Pulmonary artery endothelial cell (primary cell): ENCODE measurements at places on chromosomes 3 and 15. TPM values are rescaled to one million over a fixed set of nuclear protein-coding genes. Genes with fewer than 3 reads are reported as not detected.

DNA sequence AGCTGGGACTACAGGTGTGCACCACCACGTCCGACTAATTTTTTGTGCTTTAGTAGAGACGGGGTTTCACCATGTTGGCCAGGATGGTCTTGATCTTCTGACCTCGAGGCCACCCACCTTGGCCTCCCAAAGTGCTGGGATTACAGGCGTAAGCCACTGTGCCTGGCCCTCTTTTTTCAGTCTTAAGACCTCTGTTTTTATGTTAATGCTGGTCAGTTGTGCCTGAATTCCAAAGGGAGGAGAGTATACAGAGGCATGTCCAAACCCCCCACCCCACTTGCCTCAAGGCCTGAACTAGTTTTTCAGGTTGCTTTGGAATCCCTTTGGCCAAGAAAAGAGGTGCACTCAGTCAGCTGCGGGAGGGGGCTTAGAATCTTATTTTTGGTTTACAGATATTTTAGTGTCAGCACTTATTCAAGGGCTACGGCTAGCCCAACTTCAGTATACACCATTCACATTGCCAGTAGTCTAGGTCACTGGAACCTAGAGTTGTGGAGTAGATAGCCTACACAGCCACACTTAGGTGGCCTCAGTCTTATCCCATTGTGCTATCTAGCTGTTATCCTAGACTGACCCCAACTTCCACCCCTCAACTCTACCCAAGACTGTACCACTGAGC lies 128.0 kb upstream of the TPM1 start:
- DNase-seq, result no peak

OR5K4 gene
- not detected in 2 replicates for total RNA-seq

GPR87 gene
- 0.07 TPM in 1 of 2 replicates, not detected in the other for total RNA-seq

DNA sequence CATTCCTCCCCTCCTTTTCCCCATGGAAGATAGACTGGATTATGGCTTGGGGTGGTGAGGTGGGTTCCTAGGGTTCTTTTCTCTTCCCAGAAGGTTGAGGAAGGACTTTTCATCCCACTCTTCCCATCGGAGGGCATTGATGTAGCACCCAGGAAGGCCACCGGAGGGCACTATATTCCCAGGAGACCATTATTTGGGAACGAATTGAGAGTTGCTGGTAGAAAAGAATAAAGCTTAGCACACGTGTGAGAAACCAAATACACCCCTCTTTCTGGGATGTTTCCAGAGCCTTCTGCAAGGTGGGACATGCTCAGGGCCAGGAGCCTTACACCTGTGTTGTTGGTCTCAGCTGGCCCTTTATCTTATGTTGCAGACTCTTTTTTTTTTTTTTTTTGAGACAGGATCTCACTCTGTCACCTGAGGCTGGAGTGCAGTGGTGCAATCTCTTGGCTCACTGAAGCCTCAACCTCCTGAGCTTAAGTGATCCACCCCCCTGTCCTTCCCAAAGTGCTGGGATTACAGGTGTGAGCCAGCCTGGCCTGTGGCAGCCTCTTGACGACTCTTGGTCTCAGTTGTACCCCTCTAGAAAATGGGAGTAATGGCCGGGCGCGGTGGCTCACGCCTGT lies 6.3 kb upstream of the CDC25A start:
- no peak for DNase-seq

DNA sequence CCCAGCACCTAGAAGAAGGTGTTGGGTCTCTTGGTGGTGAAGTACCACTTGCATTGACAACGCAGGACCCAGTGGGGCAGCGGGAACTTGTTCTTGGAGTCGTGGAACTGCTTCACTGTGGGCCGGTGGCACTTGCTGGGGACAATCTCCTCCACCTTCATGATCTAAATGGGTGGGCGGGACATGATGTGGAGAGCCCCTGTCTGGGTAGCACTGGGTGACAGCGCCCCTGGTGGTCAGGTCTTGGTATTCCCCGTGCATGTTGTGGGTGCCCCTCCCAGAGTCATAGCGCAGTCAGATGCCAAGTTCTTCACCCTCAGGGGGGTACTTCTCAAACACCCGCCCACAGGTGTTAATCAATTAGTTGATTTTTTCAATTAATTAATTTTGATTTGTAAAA lies 60.2 kb downstream of the AGBL1 start:
- no peak for DNase-seq

- DNase-seq, result no peak
Measured at GRCh38 chr15:95996494-95996893, 334.0 kb upstream of the NR2F2 start.

GRCh38 chr15:23860290-23861245 lies 173.5 kb upstream of the NDN start:
- DNase-seq, result no peak

CRABP1 gene
- not detected in 2 replicates for total RNA-seq

- peak; percentile 67 for DNase-seq
Measured at GRCh38 chr3:157436583-157437291, at the start of gene PTX3. Gene PTX3, plus strand, starts transcription at chr3:157436850. Its CDS starts 84 bp downstream, at chr3:157436934.

DNA sequence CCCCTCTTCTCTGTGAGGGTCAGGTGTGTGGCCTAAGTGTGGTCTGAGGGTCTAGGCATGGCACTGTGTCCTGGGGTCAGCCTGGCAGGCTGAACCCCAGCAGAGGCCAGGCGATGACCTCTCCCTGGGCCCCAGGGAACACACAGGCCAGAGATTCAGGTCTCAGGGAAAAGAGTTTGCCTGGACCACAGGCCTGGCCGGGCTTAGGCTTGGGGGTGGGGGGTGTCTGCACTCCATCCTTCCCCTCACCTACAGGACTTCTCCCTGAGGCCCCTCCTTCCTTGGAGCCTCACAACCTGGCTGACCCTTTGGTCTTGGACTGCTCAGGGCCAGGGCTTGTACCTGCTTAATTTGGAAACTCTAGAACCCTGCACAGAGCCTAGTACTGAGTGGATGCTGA lies 21.8 kb downstream of the RASGRF1 start:
- no peak for DNase-seq

GRCh38 chr15:32096916-32097617 lies 66.8 kb downstream of the CHRNA7 start:
- DNase-seq, result no peak

TIMP4 gene
- 0.07 and 0.46 TPM in 2 replicates for total RNA-seq

MTFMT gene
- 14.6 and 16.1 TPM in 2 replicates for total RNA-seq
